ENCODE measurements at places on chromosomes 7 and 10. TPM values are rescaled to one million over a fixed set of nuclear protein-coding genes. Genes with fewer than 3 reads are reported as not detected.

Gene PLXNA4
- not detected for polyA plus RNA-seq

Gene LIPF
- polyA plus RNA-seq, result not detected

Gene EMX2
- polyA plus RNA-seq, result not detected

Gene ATXN7L1
- 10.2 TPM for polyA plus RNA-seq

Gene PPP1R17
- not detected for polyA plus RNA-seq

Gene TRIM24
- 7.3 TPM for polyA plus RNA-seq

Gene PAPOLB
- not detected for polyA plus RNA-seq

Gene TNKS2
- polyA plus RNA-seq, result 32.2 TPM

Gene MAGI2
- not detected for polyA plus RNA-seq

Gene GDF2
- not detected for polyA plus RNA-seq

Gene OR9A4
- not detected for polyA plus RNA-seq

Gene DUSP5
- 25.8 TPM for polyA plus RNA-seq

Gene ANXA8
- polyA plus RNA-seq, result not detected

Gene CRTAC1
- polyA plus RNA-seq, result not detected

Gene CHAT
- polyA plus RNA-seq, result not detected

Gene IFIT1B
- polyA plus RNA-seq, result 0.12 TPM

Gene ELFN1
- polyA plus RNA-seq, result not detected

Gene UNCX
- polyA plus RNA-seq, result not detected

Gene OPN4
- not detected for polyA plus RNA-seq

Gene HYAL4
- not detected for polyA plus RNA-seq

Gene MGMT
- 37.5 TPM for polyA plus RNA-seq

Gene LRRN3
- polyA plus RNA-seq, result 0.44 TPM

Gene CABCOCO1
- polyA plus RNA-seq, result not detected

Gene DUS4L
- 8.2 TPM for polyA plus RNA-seq

Gene TBXAS1
- polyA plus RNA-seq, result 3.1 TPM

Gene SRRM3
- not detected for polyA plus RNA-seq

Gene SEMA3A
- not detected for polyA plus RNA-seq

Gene TAS2R40
- polyA plus RNA-seq, result not detected

Gene SEMA3D
- polyA plus RNA-seq, result 0.29 TPM

Gene CCDC146
- 0.13 TPM for polyA plus RNA-seq

Gene FGFBP3
- 1.3 TPM for polyA plus RNA-seq

Gene DLX5
- polyA plus RNA-seq, result not detected

Gene NUTM2B
- polyA plus RNA-seq, result not detected

Gene C7orf57
- not detected for polyA plus RNA-seq

Gene SKIDA1
- polyA plus RNA-seq, result not detected

Gene AS3MT
- polyA plus RNA-seq, result not detected

Gene GOT1
- 11.0 TPM for polyA plus RNA-seq

Measured in naive B cell (primary cell).